ENCODE measurements at places on chromosomes 2 and 18. TPM values are rescaled to one million over a fixed set of nuclear protein-coding genes. Genes with fewer than 3 reads are reported as not detected.

DNA sequence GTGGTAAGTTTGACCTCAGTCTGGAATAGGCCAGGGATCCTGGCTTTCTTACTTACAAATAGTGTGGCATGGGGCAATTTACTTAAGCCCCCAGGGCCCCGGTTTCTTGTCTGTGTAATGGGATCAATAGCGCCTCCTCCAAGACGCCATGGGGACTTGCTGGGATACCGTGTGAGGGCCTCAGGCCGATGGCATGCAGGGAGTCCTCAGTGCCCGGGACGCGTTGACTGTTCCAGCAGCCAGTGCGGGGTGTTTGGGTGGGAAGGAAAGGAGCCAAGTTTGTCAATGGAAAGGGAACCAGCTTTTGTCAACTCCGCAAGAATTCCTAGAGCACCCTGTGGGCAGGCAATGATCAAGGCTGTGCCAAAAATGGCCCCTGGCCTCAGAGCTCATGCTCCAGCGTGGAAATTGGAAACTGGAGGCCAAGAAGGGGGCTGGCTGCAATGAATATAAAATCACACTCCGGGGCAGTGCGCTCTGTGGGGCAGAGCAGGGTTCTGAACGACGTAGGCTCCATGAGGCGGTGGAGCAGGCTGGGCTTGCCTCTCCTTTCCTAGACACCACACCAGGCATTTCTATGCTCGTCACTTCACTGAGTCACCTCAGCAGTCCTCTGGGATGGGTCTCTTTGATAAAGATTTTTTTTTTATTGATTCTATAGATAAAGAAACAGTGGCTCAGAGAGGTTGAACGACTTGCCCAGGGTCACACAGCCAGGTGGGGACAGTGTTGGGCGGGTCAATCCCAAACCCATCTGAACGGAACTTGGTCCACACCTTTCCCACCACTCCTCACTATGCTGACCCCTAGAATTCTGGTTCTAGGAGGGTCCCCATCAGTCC, 56.7 kb upstream of the ASAP2 start:
- no peaks in the 10 kb centered on the region for H3K36me3 ChIP-seq
- no peak overlapping the region for H3K4me3 ChIP-seq
- H3K4me1 ChIP-seq = peaks cover 24% of the 10 kb centered on the region
- DNase-seq = no peak

- no peak for DNase-seq
- H3K4me1 ChIP-seq = peaks cover 77% of the 10 kb centered on the region
- H3K36me3 ChIP-seq = no peaks in the 10 kb centered on the region
Observed at GRCh38 chr2:19035238-19035637, 323.2 kb downstream of the OSR1 start.

DNA sequence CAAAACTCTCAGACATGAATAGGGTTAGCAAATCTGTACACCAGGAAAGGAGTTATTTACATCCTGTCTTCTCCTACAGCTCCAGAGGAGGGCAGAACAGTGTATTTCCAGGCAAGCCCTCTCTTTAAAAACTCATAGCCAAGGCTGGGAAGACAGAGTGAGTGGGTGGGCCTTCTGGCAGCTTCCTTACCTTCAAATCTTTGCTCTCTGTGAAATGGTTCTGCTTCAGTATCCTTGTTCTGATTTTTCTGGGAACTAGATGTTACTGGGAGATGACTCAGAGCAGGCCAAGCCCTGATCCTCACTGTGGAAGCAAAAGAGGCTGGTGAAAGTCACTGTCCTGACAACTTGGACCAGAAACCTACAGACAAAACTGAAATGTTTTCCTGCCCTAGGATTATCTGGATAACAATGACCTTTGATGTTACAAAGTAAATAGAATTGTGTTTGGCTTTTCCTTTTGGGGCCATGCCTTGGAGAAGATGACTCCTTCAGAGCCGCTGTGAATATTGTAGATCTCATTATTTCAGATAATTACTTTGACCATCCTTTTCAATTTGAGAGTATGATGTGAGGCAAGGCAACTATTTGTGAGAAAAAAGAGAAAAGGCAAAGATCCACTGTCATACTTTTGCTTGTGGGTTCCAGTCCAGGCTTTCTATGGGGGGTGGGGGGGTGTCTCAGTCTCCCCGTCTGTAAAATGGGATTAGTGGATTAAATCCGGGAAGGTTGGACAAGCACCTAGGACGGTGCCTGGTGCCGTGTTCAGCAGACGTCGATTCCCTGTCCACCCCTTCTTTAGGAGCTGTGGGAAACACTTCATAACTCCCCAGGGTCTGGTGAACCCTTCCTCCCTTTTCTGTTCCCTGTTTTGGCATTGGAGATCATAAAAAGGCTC, 644 bp upstream of the QPCT start:
- H3K4me3 ChIP-seq = peak overlapping the region; percentile 85
- no peaks in the 10 kb centered on the region for H3K27me3 ChIP-seq
- DNase-seq = peak; percentile 34
- H3K4me1 ChIP-seq = peaks cover 16% of the 10 kb centered on the region

- peaks cover 90% of the 10 kb centered on the region for H3K4me1 ChIP-seq
- H3K4me3 ChIP-seq = no peak overlapping the region
- H3K27ac ChIP-seq = no peak overlapping the region
- H3K27me3 ChIP-seq = no peaks in the 10 kb centered on the region
- DNase-seq = no peak
Observed at GRCh38 chr2:63851691-63852311, 10.1 kb downstream of the UGP2 start.

DNA sequence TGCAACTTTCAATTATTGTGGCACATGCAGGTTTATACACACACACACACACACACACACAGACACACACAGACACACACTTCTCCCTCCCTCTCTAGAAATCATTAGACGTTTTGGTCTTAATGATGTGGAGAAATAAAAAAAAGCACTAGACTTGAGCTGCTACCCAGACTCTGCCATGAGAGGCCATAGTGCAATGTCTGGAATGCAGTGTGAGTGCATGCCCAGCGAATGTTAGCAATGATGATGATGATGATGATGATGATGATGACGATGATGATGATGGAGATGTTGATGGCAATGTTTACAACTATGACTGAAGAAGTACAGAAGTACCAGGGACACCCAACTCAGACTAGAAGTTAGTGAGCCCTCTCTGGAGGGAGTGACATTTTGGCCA, 23.8 kb upstream of the KLHL29 start:
- peaks cover 6% of the 10 kb centered on the region for H3K27me3 ChIP-seq
- H3K36me3 ChIP-seq = peaks cover 5% of the 10 kb centered on the region
- peaks cover 39% of the 10 kb centered on the region for H3K4me1 ChIP-seq
- peak overlapping the region; percentile 84 for H3K27ac ChIP-seq
- H3K4me3 ChIP-seq = no peak overlapping the region

- no peaks in the 10 kb centered on the region for H3K36me3 ChIP-seq
- H3K4me1 ChIP-seq = no peaks in the 10 kb centered on the region
- peak; percentile 12 for DNase-seq
- H3K27me3 ChIP-seq = peaks cover 45% of the 10 kb centered on the region
- no peak within 1 kb of the TSS for H3K27ac ChIP-seq
Observed at GRCh38 chr2:70553584-70554337, at the start of gene TGFA. Gene TGFA (minus strand): TSS chr2:70553826. CDS start chr2:70553767, 59 bp downstream.

DNA sequence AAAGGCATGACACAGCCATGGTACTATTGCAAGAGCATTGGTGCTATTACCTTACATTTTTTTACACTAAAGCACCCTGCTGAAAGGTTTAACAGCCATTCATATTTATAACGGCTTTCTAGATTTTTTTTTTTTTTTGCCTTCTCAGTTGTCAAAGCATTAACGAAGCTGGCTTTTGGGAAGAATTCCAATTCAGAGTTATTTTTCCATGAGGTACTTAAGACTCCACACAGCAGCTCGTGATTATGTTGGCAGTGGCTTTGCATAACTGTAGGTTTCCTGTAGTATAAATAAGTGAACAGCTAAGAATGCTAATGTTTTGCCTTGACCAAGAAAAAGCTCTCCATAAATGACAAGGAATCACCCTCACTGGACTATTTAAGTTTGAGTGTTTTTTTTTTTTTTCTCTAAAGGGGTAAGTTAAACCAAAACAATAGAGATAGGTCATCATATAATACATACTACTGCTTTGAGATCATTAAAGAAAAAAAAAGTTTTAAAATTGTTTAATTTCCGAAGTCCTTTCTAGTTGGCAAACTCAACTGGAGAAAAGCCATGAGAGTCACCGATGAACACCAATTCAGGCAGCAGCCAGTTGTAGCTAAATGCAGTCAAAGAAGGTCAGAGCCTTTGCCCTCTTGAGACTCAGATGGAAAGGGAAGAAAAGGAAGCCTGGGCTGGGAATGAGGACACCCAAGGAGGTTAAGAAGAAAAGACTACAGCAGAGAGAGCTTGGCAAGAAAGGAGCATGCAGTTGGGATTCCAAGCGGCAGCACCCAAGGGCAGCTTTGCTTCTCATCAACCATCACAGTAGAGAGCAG, 187.4 kb upstream of the NCKAP5 start:
- peaks cover 1% of the 10 kb centered on the region for H3K27me3 ChIP-seq
- H3K27ac ChIP-seq = no peak overlapping the region
- DNase-seq = peak; percentile 84
- H3K36me3 ChIP-seq = no peaks in the 10 kb centered on the region
- peaks cover 26% of the 10 kb centered on the region for H3K4me1 ChIP-seq

- no peaks in the 10 kb centered on the region for H3K36me3 ChIP-seq
- no peaks in the 10 kb centered on the region for H3K4me1 ChIP-seq
- no peak overlapping the region for H3K4me3 ChIP-seq
- no peak for DNase-seq
Observed at GRCh38 chr2:137566387-137566786, 397.9 kb upstream of the HNMT start.

GRCh38 chr2:226544596-226545210, 254.9 kb downstream of the IRS1 start:
- H3K36me3 ChIP-seq = peaks cover 10% of the 10 kb centered on the region
- peaks cover 29% of the 10 kb centered on the region for H3K4me1 ChIP-seq
- DNase-seq = no peak

DNA sequence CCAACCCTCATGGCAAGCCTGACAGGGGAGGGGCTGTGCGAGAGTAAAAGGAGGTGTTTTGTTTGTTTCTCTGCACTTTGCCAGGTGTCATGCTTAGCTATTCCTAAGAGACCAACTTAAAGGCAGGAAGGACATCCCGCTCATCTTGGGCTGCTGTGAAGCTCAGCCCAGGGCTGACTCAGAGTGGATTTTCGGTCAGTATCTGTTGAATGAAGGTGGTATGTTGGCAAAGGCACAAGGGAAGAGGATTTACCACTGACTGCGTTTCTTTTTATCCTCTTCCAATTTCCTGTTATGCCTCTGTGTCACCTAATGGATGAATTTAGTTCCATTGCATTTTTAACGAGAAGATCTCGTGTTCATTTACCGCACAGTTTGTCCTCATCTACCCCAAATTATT, 18.9 kb downstream of the TRPM8 start:
- DNase-seq = no peak
- H3K4me1 ChIP-seq = no peaks in the 10 kb centered on the region
- H3K27ac ChIP-seq = no peak overlapping the region
- no peak overlapping the region for H3K4me3 ChIP-seq
- peaks cover 20% of the 10 kb centered on the region for H3K27me3 ChIP-seq

GRCh38 chr18:52342456-52342855, 2.5 kb downstream of the DCC start:
- no peaks in the 10 kb centered on the region for H3K36me3 ChIP-seq
- H3K4me1 ChIP-seq = no peaks in the 10 kb centered on the region
- no peak overlapping the region for H3K27ac ChIP-seq
- no peak for DNase-seq
- peaks cover 3% of the 10 kb centered on the region for H3K27me3 ChIP-seq

DNA sequence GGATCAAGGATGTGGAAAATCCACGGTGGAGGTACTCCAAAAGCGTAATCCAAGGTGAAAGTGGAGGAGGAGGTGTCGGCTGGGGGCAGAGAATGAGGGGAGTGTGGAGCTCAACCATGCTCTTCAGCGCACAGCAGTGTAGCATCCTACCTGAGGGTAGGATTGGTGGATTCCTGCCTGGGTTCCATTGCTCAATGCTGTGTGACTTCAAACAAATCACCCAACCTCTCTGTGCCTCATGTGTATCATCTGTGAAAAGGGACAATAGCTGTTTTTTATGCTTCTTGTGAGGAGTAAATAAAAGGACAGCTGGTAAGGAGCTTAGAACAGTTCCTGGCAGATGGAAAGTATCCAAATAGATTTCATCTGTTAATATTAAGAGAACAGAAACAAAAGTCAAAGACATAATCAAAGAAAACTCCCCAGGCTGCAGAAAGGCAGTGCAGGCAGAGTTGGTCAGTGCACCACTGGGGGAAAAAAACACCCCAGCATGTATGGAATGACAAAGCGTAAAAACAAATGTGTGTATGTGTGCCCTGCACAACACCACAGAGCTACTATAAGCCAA, 130.0 kb upstream of the HDAC4 start:
- DNase-seq = no peak
- no peak overlapping the region for H3K27ac ChIP-seq
- no peak overlapping the region for H3K4me3 ChIP-seq
- H3K36me3 ChIP-seq = peaks cover 7% of the 10 kb centered on the region
- H3K4me1 ChIP-seq = no peaks in the 10 kb centered on the region
- H3K27me3 ChIP-seq = peaks cover 2% of the 10 kb centered on the region

DNA sequence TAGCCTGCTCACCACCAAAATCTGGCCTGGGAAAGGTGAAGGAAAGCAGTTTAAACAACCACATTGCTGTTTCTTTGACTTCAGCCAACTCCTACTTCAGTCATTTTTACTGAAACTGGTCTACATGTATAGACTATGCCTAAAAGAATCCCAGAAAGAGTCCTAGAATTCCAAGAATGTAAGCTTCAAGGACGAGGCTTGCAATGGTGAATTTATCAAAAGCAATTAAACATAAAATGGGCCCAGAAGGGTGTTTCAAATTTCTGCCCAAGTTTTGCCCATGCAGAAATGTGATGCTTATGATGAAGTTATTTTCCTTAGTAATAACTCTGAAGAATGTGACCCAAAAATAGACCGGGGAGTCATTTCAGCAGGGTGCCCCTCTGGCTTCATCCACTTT, 16.6 kb downstream of the EN1 start:
- H3K4me3 ChIP-seq = no peak overlapping the region
- H3K27me3 ChIP-seq = peaks cover 31% of the 10 kb centered on the region
- no peak for DNase-seq

TBR1 gene
- not detected for total RNA-seq

C2orf78 gene
- total RNA-seq = not detected

NHEJ1 gene
- total RNA-seq = 13.0 TPM
